Gastrocnemius medialis (tissue), 4 donors: ENCODE measurements at places on chromosomes 4 and X.

GRCh38 chrX:17737710-17737985 lies 355 bp downstream of the SCML1 start:
- no peak for DNase-seq

GRCh38 chr4:122758033-122758432 lies 25.5 kb downstream of the BBS12 start:
- DNase-seq: no peak

- no peak for DNase-seq
These were observed 23.9 kb downstream of the HMX1 start for GRCh38 chr4:8847764-8848163.

GRCh38 chr4:5365071-5366008 lies 314.1 kb downstream of the STK32B start:
- DNase-seq: no peak

GRCh38 chr4:44996276-44996845 lies 270.0 kb upstream of the GNPDA2 start:
- no peak for DNase-seq

DNA sequence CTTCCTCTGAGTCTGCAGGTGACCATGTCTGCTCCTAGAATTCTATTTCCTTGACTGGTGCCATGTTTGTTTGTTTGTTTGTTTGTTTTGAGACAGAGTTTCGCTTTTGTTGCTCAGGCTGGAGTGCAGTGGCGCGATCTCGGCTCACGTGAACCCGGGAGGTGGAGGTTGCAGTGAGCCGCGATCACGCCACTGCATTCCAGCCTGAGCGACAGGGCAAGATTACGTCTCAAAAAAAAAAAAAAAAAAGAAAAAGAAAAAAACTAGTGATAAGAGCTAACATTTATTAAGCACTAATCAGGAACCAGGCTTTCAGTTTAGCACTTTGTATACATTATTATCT lies 7.2 kb downstream of the SAT1 start:
- no peak for DNase-seq

- DNase-seq: no peak
These were observed 1948.4 kb upstream of the IGFBP7 start for GRCh38 chr4:59058543-59058942.

DNA sequence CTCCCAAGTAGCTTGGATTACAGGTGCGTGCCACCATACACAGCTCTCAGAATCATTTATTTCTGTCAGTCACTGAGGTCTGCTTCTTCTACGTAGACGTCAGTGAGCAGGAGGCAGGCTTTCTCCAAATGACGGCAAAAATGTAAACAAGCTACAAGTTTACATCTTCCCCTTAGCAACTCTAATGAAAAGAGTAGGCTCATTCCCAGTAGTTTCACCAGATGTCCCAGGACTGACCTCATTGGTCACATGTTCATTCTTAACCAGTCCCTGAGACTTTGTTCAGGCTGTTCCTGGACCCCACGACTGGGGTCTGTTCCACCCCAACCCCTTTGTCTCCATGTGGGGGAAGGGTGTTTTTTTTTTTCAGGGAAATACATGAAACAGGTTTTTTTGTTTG lies 67.1 kb downstream of the TENM3 start:
- no peak for DNase-seq

DNA sequence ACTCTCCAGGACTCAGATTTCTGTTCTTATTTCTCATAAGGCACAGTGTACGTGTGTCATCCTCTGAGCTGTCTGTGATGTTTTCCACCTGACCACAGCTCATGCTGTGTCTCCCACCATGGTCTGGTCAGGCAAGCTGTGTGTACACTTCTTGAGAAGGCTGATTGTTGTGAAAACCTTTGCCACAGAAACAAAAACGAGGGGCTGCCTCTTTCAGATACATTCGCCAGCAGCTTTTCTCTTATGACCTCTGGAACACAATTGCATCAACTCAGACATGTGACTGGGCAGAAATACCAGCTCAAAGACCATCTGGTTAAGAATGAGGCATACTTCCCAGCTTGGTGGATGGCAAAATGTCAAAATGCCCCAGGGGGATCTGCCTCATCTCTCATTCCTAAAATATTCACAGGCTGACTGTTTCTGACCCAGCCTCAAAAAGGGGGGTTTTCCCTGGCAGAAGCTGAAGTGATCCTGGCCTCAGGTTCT lies 46.1 kb downstream of the PGRMC2 start:
- DNase-seq: no peak

GRCh38 chrX:10230222-10230621 lies 73.4 kb downstream of the CLCN4 start:
- no peak for DNase-seq

GRCh38 chrX:153573984-153574383 lies 25.0 kb downstream of the CCNQ start:
- no peak for DNase-seq

DNA sequence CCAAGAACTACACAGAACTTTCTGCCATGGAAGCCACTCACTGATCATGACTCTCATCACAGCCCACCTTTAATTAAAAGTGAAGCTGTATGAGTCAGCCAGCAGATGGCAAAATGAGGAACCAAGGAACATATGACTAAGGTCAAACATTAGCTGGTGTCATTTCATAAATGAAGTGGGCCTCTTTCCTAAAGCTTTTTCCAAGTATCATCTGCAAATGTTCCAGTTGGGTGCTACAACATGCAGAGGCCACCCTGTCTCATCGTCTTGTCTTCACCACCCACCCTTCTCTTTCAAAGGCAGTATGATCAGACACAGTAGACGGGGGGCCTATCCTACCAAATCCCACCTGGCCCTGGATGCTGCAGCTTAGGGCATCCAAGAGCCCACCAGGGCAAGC lies 9.2 kb upstream of the EOLA1 start:
- DNase-seq: no peak

DNA sequence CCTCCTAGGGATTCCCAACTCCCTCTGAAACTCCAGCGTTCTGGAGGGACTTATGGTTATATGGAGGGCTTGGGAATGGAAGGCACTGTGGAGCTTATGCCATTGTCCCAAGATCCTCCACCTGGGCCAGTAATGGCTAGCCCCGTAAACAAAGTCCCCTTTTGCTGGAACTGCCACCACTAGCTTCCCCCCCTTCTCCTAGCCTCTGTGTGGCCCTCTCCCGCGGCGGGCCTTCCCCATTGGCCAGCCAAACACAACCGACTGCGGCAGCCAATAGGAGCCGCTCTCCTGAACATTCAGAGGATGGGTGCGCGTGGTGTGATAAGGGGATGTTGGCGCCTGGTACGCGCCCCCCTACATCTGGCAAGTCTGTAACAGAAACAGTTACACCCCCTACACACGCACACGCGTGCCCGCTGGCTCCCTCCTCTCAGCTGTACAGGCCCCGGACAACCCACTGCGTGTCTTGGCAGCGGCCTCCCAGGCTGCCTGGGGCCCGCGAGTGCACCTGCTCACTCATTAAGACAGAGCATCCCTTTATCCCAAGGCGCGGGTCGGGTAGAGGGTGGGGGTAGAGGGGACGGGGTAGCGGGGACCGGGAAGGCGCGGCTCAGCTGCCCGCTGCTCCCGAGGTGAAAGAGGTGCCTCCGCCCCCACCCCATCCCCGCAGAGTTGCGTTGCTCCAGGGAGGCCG lies 863 bp upstream of the RAB33A start:
- peak; percentile 14 for DNase-seq

DNA sequence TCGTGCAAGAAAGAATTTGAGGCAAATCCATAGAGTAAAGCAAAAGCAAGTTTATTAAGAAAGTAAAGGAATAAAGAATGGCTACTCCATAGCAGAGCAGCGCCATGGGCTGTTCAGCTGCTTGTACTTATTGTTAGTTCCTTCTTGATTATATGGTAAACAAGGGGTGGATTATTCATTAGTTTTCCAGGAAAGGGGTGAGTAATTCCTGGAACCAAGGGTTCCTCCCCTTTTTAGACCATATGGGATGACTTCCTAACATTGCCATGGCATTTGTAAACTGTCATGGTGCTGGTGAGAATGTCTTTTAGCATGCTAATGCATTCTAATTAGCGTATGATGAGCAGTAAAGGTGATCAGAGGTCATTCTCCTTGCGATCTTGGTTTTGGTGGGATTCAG lies 23.5 kb upstream of the CEP135 start:
- DNase-seq: no peak

DNA sequence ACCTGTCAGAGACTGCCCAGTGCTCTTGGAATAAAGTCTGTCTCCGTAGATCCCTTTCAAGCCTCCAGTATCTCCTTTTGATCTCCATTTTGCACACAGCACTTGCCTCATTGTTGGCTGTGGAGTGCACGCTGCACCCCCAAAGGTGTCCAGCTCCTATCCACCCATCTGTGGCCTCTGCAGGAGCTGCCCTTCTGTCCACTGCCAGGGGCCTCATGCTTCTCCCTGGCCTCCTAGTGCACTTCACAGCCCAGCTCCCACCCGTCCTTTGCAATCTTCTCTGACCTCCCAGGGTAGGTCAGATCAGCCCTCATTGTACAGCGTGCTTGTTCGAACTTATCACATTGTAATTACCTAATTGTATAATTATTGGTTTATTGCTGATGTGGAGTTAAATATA lies 18.9 kb downstream of the KIT start:
- DNase-seq: no peak

DNA sequence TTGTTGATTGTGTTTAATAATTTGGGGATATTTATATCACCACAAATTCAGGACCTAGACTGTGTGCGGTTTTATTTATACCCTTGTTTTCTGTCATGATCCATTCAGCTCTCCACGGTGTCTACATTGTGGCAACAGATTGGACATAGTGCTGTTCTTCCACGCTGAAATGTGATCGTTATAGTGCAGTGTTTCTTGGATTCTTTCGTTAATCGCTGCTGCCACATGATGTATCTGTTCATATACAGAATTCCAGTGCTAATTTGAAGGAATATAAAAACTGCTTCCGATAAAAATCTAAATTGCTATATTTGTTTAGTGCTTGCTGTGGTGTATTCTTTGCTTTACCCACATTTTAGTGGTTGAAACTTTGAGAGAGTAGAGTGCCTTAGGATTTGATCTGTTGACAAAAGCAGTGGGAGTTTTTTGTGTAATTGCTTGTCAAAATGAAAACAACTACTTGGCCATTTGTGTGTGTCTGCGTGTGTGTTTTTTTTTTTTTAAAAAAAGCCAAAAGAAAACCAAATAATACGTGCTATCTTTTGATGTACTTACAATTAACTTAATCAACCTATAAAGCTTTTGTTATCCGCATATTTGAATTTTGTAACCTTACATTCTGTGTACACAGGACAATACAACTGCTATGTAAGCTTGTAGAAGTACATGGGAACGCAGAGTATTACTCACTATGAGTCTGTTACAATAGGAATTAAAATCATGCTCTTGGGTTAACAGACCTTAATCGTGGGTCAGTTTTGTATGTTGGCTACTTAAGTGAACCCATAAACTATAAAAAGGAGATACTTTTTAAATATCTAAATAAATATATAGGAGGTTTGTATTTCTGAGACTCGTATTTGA lies 353.3 kb downstream of the ARHGAP24 start:
- no peak for DNase-seq

GRCh38 chrX:107775734-107776511 lies at the start of gene TSC22D3:
Gene TSC22D3 (minus strand): TSS chrX:107775787. CDS start chrX:107775419, 368 bp downstream.
- peak; percentile 87 for DNase-seq

DNA sequence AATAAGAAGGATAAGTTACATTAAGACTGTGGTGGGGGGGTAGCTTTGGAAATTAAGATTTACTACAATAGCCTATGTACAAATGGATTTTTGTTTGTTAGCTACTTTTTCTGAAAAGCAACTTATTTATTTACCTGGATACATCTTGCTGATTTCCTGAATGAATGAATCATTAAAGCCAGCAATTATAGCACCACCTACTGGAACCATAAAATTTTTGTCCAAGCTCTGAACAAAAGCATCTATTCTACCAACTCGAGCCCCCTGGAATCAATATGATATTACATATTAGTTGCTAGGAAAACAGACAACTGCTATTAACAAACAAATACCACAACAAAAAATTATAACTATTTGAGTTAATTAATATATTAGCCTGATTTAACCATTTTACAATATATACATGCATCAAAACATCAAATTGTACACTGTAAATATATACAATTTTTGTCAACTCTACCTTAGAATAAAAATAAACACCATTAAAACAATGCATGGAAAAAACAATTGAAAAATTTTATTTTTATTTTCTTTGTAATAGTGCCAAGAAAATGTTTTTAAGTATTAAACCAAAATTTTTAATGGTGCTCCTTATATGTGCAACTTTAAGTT lies 15.3 kb downstream of the SEPSECS start:
- no peak for DNase-seq

GRCh38 chr4:112704991-112705845 lies 68.3 kb downstream of the LARP7 start:
- DNase-seq: peak; percentile 38

DNA sequence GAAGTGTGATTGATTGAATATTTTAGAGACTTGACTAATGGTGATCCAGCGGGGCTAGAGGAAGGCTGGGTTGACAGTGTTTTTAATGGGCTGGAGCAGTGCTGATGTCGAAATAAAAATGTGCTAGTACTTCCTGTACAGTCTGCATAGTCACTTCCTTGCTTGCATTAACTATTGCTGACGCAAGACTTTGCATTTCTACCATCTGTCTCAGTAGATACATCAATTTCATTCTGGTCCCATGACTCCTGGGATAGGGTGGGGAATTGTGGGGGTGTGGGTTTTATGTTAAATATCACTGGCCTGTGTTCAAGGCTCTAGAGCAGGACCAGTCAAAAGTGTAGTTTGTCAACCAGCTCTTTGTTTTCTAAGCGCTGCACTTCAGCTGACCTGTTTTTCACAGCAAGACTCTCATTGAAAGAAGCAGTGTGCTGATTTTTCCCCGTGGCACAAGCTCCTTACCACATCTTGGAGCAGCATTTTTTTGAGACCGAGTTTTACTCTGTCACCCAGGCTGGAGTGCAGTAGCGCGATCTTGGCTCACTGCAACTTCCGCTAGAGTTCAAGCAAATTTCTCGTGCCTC lies 35.2 kb upstream of the PHEX start:
- DNase-seq: peak; percentile 11

DNA sequence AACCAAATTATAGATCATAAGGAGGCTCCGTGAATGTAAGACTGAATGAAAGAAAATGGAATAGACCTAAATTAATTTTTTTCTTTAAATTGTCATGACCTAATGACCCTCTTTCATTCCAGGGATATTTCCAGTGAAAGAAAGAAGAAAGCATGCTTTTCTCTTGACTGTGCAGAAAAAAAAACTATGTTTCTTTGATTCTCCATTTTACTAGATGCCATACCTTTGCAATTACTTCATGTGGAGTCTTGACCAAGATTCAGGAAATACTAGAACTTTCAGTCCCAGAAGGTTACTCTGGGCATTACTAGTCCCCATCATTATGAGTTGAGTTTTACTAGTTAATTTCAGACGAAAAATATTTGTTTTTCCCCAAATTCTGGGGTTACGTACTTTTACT lies 6.4 kb upstream of the COMMD8 start:
- DNase-seq: no peak
